ENCODE measurements at places on chromosomes 6 and 20.

DNA sequence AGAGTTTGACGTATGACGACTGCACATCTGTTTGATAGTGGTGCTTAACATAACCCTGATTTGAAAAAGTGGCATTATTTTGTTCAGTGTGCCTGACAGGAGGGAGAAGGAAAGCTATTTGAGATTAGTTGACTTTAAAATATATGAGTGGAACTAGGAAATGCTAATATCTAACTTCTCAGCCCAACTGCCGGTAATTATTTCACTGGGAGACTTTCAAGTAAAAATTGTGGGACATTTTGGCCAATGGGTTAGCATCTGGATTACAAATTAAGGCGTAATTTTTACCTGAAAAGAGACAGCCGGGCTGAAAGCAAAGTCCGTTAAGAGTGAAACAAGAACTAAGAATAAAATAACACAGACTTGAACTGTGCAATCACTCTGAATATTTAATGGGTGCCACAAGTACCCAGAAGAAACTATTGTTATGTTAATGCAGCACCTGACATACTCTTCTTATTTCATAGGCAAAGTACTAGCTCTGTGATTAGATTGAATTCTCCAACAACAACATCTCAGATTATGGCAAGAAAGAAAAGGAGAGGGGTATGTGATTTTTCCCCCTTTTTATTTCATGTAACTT lies 2.0 kb downstream of the HEY2 start:
- no peak for DNase-seq

DNA sequence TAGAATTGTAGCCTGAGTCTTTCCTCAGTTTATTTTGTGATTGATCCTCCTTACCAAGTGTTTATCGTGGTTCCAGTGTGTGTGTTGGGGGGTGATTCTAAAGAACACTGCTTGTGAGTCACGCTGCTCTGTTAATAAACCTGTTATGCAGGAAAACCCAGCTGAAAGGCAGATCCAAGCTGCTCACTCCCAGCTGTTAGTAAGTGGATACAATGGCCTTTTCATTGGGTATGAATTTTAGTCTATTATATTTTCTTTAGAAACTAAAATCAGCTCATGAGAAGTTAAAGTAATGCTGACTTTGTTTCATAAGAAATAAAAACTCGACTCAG lies 12.2 kb upstream of the DSTN start:
- no peak for DNase-seq

DNA sequence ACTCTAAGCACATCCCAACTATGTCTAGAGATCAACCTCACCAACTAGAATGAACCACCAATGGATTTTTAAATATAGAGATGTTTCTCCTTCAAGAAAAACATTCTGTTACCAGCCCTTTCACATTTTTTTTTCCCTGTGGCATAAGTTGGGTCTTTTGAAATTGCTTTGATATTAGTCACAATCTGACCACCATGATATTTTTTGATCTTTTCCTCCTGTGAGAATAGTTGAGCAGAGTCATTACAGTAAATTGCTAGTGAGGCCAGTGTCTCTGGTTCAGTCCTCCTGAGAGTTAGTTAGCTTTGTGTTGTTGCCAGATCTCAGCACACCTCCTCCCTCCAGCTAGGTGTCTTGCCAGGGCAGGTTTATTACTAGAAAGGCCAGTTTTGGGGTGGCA lies 79.7 kb upstream of the MYLIP start:
- no peak for DNase-seq

DNA sequence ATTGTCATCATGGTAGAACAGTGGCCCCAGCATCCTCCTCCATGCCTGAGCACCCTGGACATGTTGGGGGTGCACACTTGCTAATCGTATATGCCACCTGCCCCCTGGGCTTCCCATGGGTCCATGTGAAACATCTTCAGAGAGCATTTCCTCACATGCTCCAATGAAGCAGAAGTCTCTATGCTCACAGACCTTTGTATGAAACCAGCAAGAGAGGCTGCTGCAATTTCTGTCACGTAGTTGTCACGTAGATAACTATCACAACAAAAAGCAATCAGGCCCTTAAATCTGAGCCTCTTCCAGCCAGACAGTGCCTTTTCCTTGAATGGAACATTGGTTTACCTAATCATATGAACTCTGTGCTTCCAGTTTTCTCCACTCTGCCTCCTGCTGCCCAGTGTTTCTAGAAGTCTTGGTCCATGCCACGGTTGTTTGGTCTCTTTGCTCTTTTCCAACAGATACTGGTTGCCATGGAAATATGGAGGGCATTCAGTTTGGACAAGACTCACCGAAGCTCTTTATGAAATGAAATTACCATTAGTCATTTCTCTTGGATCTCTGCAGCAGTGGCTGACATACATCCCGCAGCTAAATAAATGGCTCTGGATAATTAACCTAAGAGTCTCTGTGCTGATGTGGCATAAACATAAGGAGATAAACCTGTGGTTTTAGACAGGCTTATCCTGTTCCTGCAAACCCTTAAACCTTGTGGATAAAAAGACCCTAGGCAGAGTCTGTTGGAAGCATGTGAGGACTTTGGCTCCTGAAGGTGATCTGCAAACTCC lies 172.8 kb upstream of the SYNDIG1 start:
- no peak for DNase-seq

DNA sequence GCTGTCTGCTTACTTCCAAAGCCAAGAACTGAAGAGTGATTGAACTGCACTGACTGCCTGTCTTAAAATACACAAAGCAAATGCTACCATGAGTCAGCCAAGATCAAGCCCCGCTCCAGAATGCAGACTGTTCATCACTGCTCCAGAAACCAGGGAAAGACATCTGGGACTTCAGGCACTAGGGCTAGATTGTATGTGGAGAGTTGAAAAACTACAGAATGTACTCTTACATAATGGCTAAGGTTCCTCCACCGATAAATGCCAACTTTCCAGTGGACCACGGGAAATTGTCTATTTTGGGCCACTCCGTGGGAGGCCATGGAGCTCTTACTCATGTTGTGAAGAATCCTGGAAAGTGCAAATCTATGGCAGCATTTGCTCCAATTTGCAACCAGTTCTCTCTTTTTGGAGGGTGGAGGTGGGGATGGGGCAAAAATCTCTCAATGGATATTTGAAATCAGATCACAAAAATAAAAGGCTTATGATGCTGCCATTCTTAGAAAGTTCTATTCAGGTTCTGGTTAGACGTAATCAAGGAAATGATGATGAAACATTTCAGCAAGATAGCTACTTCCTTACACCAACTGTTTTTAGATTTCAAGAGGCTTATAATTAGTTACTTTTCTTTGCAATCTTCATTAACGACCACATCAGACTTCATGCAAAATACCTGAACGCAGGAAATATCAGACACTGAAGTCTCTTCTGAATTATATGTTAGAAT lies 11.8 kb upstream of the CAP2 start:
- DNase-seq: no peak

- no peak for DNase-seq
Observed at GRCh38 chr6:169244684-169245383, 8.8 kb downstream of the THBS2 start.

DNA sequence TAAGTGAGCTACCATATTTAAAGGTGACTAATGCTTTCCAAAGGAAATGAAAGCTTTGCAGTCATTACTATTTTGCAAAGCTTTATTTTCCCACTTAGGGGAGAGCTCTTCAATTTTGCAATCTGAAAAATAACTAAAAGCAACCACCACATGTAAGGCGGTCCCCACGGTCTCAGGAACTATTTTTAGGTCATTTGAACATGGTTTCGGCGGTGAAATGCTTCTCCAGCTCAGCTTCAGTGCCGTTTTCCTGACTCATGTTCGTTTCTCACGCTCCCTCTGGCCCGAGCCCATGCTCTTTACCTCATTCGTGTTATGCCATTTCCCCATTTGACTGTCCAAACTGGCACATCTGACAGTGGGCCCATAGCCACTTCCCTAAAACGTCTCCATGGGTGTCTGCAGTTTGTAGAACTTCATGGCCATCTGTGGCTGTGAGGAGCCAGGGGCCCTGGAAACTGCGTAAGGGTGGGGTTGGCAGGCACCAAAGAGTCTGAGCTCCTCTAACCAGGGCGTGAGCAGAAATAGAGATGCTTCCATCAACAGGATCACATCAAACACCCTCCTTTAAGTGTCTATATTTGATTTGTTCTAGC lies 46.5 kb downstream of the ADTRP start:
- DNase-seq: no peak

DNA sequence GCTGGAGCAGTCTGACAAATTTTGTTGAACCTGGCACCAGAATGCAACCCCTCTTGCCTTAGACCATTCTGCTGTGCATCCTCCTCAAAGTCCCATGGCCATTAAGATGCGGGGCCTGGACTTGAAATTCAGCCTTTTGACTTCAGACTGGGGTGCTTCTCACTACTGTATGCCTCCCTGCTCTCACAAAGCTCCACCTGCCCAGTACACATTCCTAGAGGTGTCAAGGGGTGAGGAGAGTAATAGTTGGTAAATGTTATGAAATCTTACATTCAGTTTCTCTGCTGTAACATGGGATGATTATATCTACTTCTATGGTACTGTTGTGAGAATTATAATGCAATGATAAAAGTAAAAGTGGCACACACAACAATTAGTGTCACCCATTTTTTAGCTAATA lies 70.8 kb downstream of the TULP4 start:
- DNase-seq: no peak

- no peak for DNase-seq
Observed at GRCh38 chr6:150830439-150831165, 34.9 kb upstream of the MTHFD1L start.

GRCh38 chr20:47988676-47989075 lies 203.4 kb upstream of the SULF2 start:
- DNase-seq: no peak
